ENCODE measurements at places on chromosomes 1 and 21.

- no peak for DNase-seq
Observed at GRCh38 chr21:42520628-42521253, 7.1 kb downstream of the SLC37A1 start.

DNA sequence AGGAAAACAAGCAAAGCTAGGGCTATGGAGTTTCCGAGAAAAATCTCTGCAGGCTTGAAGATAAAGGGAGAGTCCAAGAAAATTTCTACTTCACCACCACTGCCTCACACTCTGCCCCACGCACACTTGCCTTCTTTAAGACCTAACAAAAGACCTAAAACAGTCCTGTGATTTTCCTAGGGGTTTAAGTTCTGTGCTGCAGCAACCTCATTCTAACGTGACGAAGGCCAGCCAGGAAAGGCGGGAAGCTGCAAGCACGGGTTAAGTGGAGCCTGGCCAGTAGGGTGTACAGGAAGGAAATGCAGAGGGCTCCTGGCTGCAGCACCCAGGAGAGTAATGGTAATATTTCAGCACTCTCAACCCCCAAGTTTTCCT, 1.5 kb downstream of the SPATA6 start:
- DNase-seq: peak; percentile 55

DNA sequence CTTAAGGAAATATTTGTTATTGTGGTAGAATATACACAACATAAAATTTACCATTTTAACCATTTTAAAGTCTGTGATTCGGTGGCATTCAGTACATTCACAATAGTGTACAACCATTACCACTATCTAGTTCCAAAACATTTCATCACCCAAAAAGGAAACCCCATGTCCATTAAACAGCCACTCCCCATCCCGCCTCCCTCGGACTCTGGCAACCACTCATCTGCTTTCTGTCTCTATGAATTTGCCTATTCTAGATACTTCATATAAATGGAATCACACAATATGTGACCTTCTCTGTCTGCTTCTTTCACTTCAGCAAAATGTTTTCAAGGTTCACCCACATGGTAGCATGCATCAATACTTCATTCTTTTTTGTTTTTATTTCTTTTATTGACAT, 51.3 kb downstream of the PTP4A2 start:
- no peak for DNase-seq

GRCh38 chr1:26287033-26287711, 7.3 kb downstream of the SH3BGRL3 start:
- no peak for DNase-seq

DNA sequence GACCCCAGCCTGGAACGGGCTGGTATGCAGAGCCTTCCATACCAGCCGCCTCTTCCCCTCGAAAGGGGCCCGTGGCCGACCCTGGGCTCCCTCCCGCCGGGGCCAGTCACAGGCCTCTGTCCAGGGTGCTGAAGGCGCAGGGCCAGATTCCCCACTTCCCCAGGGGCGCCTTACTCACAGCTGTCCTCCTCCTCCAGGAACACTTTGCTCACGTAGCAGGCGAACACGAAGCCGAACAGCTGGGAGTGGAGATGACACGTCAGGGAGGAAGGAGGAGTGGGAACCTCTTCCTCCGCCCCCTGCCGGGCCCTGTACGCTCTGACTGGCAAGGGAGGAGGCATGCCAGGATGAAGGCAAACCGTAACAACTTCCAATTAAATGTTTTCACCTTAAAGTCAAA, 57.3 kb downstream of the NKAIN1 start:
- peak; percentile 64 for DNase-seq

- DNase-seq: no peak
Observed at GRCh38 chr1:224435999-224436398, 1.4 kb upstream of the WDR26 start.

DNA sequence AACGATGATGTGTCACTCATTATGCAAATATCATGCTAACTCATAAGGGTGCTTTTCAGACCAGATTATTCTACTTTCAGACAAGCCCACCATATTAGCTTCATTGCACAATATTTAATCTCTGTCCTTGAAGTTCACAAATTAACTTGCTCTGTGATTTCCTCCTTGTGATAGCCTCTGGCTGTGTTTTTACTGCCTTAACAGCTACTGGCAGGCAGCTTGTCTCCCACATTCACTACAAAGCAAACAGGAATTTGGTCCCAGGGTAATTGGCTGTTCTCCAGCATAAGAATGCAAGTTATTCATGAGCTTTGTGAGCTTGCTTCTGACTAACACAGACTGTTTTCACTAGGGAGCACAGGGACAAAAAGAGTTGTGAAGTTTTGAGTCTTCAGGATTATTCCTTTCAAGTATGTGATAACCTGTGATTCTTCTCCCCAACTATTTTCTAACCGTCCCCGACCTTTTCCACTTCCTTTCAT, 87.9 kb upstream of the HMCN1 start:
- peak; percentile 57 for DNase-seq

- DNase-seq: no peak
Observed at GRCh38 chr1:165903672-165904071, 76.3 kb downstream of the UCK2 start.

All from SHP77 treated with DMSO at 0.1 percent for 48 hours (cell line).